ENCODE measurements at places on chromosomes 12 and 14. TPM values are rescaled to one million over a fixed set of nuclear protein-coding genes. Genes with fewer than 3 reads are reported as not detected.

The TGM1 gene
- total RNA-seq, result 16.6 TPM

The NUAK1 gene
- 8.1 TPM for total RNA-seq

DNA sequence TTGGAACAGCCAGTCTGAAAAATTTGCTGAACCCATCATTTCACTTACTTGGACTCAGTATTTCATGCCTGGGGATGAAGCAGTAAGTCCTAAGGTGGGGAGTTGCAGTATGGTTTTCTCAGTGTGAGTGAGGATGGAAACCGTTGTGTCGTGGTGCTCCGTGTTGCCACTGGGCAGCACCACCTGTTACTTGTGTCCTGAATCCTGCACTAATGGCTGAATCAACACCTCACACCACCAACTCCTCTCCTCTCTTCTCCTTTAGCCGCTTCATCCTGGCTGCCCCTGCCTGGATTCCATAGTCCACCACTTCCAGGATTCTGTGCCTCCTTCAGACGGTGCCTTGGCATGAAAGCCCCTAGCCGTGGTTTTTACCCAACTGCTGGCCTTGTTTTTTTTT, 3.0 kb upstream of the EP400 start:
- DNase-seq, result no peak

- DNase-seq, result no peak
Measured at GRCh38 chr12:2390850-2391390, 338.1 kb downstream of the CACNA1C start.

DNA sequence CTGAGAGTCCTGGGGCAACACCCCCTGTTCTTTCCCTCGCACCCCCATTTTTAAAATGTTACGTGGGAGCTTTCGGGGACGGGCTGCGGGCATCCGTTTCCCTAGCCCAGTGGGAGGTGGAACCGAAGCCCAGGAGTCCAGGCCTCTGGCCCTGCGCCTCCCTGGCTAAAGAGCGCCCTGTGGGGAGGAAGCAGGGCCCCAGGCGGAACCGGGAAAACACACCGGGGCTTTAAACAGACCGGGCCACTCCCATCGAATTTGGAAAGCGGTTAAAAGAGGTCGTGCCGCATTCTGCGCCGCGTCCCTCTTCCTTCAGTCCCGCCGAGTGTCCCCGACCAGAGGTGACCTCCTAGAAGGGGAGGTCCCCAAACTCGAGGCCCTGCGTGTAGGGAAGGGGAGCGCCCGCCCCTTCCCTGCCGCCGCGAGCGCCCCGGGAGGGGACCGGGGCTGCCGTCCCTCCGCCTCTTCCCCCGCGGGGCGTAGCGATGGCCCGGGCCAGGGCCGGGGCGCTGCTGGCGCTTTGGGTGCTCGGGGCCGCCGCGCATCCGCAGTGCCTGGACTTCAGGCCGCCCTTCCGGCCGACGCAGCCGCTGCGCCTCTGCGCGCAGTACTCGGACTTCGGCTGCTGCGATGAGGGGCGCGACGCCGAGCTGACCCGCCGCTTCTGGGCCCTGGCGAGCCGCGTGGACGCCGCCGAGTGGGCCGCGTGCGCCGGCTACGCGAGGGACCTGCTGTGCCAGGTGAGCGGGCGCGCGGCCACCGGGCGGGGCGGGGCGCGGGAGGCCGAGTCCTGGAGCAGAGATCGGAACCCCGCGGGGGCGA, at the start of gene HHIPL1:
HHIPL1 (plus strand) TSS at position 407 of the 822 bp plus-strand sequence; CDS start at position 486, 79 bp downstream.
- no peak for DNase-seq

- no peak for DNase-seq
Measured at GRCh38 chr12:107684990-107685359, 624 bp upstream of the PWP1 start.

GRCh38 chr14:63854330-63854729, 1.5 kb downstream of the SYNE2 start:
- no peak for DNase-seq

The AKAP5 gene
- 0.52 TPM for total RNA-seq

DNA sequence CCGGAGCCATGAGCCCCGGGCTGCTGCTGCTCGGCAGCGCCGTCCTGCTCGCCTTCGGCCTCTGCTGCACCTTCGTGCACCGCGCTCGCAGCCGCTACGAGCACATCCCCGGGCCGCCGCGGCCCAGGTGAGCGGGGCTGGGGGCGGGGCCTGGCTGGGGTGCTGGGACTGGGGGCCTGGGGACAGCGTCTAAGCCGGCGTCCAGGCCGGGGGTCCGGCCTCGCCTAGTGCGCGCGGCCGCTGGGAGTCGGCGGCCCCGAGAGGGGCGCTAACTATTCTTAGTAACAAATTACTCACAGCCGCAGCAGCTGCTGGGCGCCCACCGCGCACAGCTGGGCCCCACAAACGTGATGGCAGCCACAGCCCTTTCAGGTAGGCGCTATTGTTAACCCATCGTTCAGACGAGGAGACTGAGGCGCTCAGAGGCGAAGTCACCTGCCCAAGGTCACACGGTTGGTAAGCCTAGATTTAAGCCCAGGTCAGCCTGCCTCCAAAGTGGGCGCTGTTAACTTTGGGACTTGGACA, 374 bp downstream of the CYP46A1 start:
- DNase-seq, result no peak

- DNase-seq, result no peak
Measured at GRCh38 chr12:42145552-42146215, 1.0 kb upstream of the GXYLT1 start.

The ATN1 gene
- 139 TPM for total RNA-seq

- DNase-seq, result peak; percentile 77
Measured at GRCh38 chr12:100163416-100164152, 20.9 kb upstream of the BLTP3B start.

The MAP3K9 gene
- 27.4 TPM for total RNA-seq

- no peak for DNase-seq
Measured at GRCh38 chr12:3271639-3272038, 194.5 kb downstream of the TSPAN9 start.

DNA sequence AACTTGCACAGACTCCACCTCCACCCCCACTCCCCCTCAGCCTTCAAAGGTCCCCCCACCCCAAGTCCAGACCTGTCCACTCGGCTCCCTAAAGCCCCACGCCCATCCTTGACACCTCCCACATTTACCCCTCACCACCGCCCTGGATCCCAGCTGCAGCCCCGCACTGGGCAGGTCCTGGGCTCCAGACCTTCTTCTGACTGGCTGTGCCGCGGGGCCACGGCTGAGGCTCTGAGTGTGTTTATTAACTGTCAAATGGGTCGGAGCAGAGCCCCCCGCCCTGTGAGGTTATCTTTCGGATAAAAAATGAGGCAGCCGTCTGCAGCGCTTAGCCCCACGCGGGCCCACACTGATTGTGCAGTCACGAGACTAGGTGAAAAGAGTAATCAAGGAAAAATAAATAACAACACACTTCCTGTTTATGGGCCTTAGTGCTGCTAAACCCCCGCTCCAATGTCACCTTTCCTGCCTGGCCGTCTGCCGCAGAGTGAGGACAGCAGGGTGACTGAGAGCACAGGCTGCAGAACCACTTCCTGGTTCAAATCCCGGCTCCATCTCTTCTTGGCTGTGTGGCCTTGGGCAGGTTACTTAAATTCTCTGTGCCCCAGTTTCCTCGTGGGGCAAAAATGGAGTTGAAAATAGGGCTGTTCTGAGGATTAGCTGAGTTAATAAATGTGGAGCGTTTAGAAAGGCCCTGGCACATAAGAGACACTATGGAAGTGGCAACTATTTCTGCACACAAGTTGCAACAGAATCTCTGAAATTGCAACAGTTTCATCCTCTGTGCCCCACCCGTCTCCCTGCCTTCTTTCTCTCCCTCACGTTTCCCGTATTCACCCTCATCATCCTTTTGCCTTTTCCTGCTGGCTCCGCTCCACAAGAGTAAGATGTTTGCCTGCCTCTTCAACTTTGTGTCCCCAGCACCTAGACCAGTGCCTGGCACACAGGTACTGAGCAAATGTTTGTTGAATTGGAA, 9.4 kb downstream of the SETD1B start:
- no peak for DNase-seq

The AKAP6 gene
- 4.7 TPM for total RNA-seq

- no peak for DNase-seq
Measured at GRCh38 chr12:49987625-49988303, 15.0 kb downstream of the AQP6 start.

GRCh38 chr12:38149395-38150073, 167.0 kb upstream of the ALG10B start:
- no peak for DNase-seq

DNA sequence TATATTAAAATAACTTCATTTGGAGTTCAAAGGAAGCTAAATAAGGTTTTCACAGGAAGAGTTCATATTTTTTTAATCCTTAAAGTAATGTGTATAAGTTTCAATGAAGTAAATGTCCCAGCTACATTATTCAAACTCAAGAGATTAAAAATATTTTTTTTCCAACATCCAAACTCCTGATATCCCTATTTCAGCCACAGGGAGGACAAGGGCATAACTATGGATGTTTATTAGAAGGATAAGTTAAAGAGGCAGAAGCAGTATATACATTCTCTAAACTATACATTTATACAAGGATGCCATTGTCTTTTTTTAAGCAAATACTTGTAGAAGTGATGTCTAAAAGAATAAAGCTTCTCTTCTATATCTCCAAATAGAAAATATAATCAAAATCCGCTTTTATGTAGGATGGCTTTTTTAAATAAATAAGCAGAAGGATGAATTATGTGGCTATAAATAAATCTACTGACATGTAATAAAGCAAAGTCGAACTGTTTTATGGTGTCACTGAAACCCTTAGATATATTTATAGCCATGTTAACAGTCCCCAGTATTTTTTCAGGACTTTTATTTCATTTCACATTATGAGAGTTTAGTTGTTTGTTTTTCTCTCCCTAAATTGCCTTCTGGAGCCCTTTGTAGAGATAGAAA, 936.5 kb downstream of the DIO2 start:
- DNase-seq, result no peak

The GPR135 gene
- 2.7 TPM for total RNA-seq

DNA sequence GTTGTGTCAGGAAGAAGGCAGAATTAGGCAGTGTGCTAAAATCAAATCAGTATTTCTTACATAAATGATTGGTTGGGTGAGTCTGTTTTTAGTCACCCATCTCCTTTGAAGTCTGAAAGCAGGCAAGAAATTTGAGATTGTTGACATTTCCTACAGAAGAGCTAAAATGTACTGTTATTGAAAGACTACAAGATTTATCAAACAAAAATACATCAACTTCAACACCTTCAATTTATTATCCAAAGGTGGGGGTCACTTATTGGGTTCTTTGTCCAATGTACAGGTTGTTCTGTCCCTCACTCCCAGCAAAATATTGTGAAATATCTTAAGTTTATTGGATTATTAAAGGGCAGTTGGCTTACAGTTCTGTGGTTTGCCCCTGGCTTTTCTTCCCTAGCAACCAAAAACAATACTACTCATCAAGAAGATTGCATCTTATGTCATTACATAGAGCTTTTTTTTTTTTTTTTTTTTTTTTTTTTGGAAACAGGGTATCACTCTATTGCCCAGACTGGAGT, 20.6 kb upstream of the PKP2 start:
- DNase-seq, result no peak

The LTBP2 gene
- 1.1 TPM for total RNA-seq

DNA sequence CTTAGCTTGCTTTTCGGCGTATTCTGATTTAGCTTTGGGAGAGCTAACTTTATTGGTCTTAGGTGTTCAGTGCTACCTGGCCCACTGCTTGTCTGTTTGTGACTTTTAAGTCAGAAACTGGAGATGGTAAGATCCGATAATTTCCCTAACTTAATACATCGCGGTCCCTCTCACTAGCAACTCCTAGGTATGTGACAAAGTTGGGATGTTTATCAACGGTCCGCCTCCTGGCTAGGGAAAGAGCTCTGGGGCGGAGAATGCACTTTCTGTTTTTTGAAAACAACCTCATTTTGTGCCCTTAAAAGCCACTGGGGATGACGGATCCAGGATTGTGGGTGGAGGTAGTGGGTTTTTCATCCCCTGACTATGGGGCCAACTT, 1.2 kb downstream of the CDKN1B start:
- no peak for DNase-seq

GRCh38 chr12:119857041-119857591, 20.0 kb downstream of the CIT start:
- DNase-seq, result no peak

- peak; percentile 68 for DNase-seq
Measured at GRCh38 chr14:105073720-105074600, 8.7 kb upstream of the GPR132 start.

The RALGAPA1 gene
- total RNA-seq, result 45.7 TPM
